ENCODE measurements at places on chromosomes 12 and 14.

DNA sequence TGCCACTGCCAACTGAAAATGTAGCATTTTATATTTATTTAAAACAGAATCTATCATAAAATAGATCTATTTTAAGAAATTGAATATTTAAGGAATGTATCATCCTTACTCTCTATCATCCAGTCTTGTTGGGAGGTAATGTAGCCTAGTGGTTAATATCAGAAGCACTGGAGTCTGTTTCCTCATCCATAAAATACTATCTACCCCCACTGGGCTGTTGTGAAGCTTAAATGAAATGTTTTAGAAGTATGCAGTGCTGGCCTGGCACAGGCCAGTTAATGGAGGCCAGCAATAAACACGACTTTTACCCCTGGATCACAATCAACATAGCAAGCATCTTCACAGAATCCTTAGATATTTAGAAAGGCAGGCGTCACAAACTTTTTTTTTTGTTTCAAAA is 188.0 kb downstream of the CAND1 start:
- H3K36me3 ChIP-seq, result no peaks in the 10 kb centered on the region
- no peak for DNase-seq
- H3K27me3 ChIP-seq, result no peaks in the 10 kb centered on the region

GRCh38 chr12:26214121-26214520 is 18.7 kb downstream of the SSPN start:
- H3K27me3 ChIP-seq, result no peaks in the 10 kb centered on the region
- no peak overlapping the region for H3K4me3 ChIP-seq
- DNase-seq, result no peak
- H3K27ac ChIP-seq, result no peak overlapping the region
- H3K36me3 ChIP-seq, result no peaks in the 10 kb centered on the region
- H3K4me1 ChIP-seq, result no peaks in the 10 kb centered on the region

GRCh38 chr12:122981036-122981471 is 573 bp downstream of the ARL6IP4 start:
- no peak for DNase-seq
- H3K4me3 ChIP-seq, result peak overlapping the region; percentile 96
- H3K36me3 ChIP-seq, result peaks cover 6% of the 10 kb centered on the region
- peaks cover 27% of the 10 kb centered on the region for H3K4me1 ChIP-seq
- peak overlapping the region; percentile 75 for H3K27ac ChIP-seq

DNA sequence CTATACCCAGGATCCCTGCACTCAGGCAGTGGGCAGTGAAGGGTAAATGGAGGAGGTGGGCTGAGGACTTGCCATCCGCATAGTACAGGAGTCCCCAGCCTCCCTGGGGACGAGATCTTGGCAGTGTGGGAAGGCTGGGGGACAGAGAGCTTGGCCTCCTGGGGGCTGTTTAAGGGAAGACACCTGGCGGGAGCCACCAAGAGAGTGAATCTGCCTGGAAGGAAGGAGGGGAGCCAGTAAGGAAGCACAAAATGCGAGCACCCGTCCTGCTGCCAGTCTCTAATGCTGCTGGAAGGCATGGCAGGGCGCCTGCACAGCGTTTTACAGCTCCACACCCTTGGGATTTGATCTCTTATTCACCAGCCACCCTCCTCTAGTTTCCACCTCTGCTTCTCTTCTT is 7.4 kb upstream of the KRT2 start:
- DNase-seq, result no peak
- no peak overlapping the region for H3K27ac ChIP-seq
- no peaks in the 10 kb centered on the region for H3K4me1 ChIP-seq
- H3K4me3 ChIP-seq, result no peak overlapping the region
- H3K36me3 ChIP-seq, result no peaks in the 10 kb centered on the region
- peaks cover 4% of the 10 kb centered on the region for H3K27me3 ChIP-seq

- H3K27me3 ChIP-seq, result no peaks in the 10 kb centered on the region
- no peak overlapping the region for H3K4me3 ChIP-seq
- no peaks in the 10 kb centered on the region for H3K4me1 ChIP-seq
- H3K27ac ChIP-seq, result no peak overlapping the region
- DNase-seq, result no peak
- no peaks in the 10 kb centered on the region for H3K36me3 ChIP-seq
Measured at GRCh38 chr12:75856235-75856634, 175.3 kb downstream of the PHLDA1 start.

- no peaks in the 10 kb centered on the region for H3K27me3 ChIP-seq
- H3K27ac ChIP-seq, result peak overlapping the region; percentile 82
- peak overlapping the region; percentile 84 for H3K4me3 ChIP-seq
- peaks cover 6% of the 10 kb centered on the region for H3K4me1 ChIP-seq
- no peak for DNase-seq
Measured at GRCh38 chr14:64387232-64387781, 846 bp upstream of the MTHFD1 start.

GRCh38 chr12:22684140-22685118 is 59.5 kb downstream of the ETNK1 start:
- no peaks in the 10 kb centered on the region for H3K27me3 ChIP-seq
- peak; percentile 11 for DNase-seq

All from GM12878 (cell line).